ENCODE measurements at places on chromosomes 2 and 18. TPM values are rescaled to one million over a fixed set of nuclear protein-coding genes. Genes with fewer than 3 reads are reported as not detected.

Gene DAPL1
- polyA plus RNA-seq, result 38.3 TPM

Gene GALM
- 69.4 TPM for polyA plus RNA-seq

Gene MEIS1
- polyA plus RNA-seq, result 132 TPM

Gene ABCB6
- 36.8 TPM for polyA plus RNA-seq

- no peak for DNase-seq
Measured at GRCh38 chr18:10440884-10441283, 13.6 kb upstream of the APCDD1 start.

- no peak for DNase-seq
Measured at GRCh38 chr18:62898359-62898758, 183.0 kb downstream of the PHLPP1 start.

DNA sequence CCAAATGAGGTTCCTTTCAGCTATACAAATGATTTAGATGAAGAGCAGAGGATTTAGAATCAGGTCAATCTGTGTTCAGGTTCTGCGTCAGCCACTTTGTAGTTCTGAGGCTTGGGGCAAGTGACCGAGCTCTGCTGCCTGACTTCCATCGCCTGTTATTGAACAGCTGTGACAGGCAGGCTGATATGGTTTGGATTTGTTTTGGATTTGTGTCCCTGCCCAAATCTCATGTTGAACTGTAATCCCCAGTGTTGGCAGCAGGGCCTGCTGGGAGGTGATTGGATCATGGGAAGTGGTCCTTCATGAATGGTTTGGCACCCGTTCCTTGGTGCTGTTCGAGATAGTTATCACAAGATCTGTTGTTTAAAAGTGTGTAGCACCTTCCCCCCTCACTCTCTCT, 18.6 kb downstream of the TYMS start:
- no peak for DNase-seq

DNA sequence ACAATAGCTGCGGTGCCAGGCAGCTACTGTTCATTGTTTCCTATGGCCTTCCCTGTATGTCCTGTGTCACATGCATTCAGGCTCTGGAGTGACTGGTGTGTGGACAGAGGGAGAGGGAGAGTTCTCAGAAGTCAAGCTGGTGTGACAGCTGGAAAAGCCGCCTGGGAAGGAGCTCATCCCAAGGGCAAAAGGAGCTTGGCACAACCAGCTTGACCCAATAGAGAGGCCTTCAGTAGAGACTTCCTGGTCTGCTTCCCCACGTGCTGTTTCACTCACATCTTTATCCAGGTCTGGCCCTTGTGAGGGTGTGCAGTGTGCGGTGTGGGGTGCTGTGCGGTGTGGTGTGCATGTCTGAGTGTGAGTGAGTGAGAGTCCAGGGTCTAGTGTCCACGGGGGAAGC, 11.1 kb upstream of the NT5DC4 start:
- no peak for DNase-seq

- DNase-seq, result no peak
Measured at GRCh38 chr2:172571245-172571644, 15.4 kb downstream of the PDK1 start.

GRCh38 chr18:58541789-58542425, 87.0 kb downstream of the ALPK2 start:
- DNase-seq, result no peak

- DNase-seq, result no peak
Measured at GRCh38 chr2:71507476-71507875, 54.1 kb downstream of the DYSF start.

GRCh38 chr2:25062511-25062917, 20.6 kb downstream of the EFR3B start:
- no peak for DNase-seq

All from right renal cortex interstitium (tissue), 3 donors.